Stimulated activated CD8-positive, alpha-beta memory T cell treated with anti-CD3 and anti-CD28 coated beads, Interleukin-4, amount 100 ng/mL, for 4 hours (primary cell): ENCODE measurements at places on chromosomes 4 and X.
A peak's percentile ranks its signal among the peaks of the same experiment; 100 is the strongest.

GRCh38 chr4:182415116-182415515 is 171.9 kb downstream of the TENM3 start:
- DNase-seq, result no peak

DNA sequence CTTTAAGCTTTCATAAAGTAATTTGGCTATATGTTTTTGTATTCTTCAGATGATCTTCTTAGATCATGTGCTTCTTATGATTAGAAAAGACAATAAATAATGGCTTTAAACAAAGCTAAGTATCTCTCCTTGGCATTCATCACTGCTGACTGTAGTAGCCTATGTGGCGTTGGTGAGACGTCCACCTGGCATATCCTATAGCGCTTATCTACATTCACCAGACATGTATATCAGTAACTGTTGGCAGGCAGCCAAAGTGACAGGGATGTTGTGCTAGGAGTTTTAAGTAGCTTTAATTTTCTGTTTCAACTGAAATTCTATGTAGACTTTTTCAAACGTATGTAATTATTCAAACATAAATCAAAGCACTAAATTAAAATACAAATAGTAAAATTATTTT is 276.4 kb downstream of the IL15 start:
- DNase-seq, result no peak

- no peak for DNase-seq
These were observed 207.9 kb upstream of the FAM241A start for GRCh38 chr4:111937368-111937767.

- DNase-seq, result no peak
These were observed 176.6 kb upstream of the GALNTL6 start for GRCh38 chr4:171636606-171637005.

DNA sequence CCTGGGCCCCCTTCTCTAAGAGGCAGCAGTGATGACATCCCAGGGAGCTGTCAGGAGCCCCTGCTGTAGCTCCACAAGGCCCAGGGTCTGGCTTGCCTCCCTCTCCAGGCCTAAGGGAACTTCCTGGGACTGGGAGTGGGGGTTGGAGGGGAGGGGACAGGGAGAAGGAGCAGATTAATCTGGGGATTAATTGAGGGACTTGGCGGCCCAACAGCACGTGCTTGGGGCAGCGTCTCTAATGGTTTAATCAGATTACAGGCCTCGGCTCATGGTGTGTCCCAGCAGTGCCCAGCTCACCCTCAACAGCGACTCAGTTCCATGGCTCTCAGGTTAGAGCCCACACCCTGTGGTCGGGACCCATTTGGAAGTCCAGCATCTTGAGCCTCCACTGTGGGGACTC is 47.9 kb downstream of the EFNB1 start:
- no peak for DNase-seq

GRCh38 chr4:125179727-125180126 is 135.0 kb upstream of the FAT4 start:
- no peak for DNase-seq

- DNase-seq, result no peak
These were observed 180.9 kb upstream of the NUDT10 start for GRCh38 chrX:51151734-51152133.

DNA sequence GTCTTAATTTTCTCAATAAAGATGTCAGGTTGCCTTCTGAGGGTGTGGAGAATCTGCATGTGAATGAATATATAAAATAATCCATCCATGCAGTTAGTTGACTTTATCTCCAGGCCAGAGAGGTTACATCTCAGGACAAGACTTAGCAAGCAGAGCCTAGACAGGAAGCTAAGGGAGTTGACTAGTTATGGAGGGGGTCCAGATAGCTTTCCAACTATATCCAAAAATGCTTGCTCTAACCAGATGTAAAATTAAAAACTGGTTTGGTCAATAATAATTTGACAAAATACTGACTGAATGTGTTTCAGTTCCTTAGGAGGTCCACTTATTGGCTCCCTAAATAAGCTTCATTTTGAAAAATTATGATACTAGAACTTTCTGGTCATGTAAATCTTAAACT is 101.4 kb downstream of the PAPSS1 start:
- no peak for DNase-seq

GRCh38 chr4:98963538-98964433 is 31.7 kb upstream of the METAP1 start:
- DNase-seq, result no peak

DNA sequence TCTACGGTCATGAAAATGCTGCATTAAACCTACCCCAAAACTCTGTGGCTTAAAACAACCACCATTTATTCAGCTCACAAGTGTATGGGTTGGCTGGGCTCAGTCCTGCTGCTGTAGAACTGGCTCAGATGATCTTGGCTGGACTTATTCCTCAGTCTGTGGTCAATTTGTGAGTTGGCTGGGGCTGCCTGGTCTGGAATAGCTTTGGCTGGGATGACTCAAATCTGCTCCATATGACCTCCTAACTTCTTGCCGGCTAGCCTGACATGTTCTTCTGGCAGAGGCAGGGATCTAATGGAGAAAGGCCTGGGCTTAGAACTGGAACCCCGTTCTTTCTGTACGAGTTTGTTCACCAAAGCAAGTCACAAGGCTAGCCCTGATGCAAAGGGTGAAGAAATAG is 71.7 kb downstream of the CFAP299 start:
- DNase-seq, result no peak

GRCh38 chrX:72031634-72032033 is 100.1 kb downstream of the RTL5 start:
- DNase-seq, result no peak

- no peak for DNase-seq
These were observed 85.9 kb upstream of the PAK3 start for GRCh38 chrX:111010111-111010510.

GRCh38 chr4:169090484-169091215 is 80.6 kb upstream of the CBR4 start:
- DNase-seq, result no peak

GRCh38 chrX:129522184-129523078 is 859 bp downstream of the SMARCA1 start:
- no peak for DNase-seq

GRCh38 chr4:85798012-85798770 is 323.2 kb downstream of the ARHGAP24 start:
- DNase-seq, result no peak

GRCh38 chrX:51148848-51149247 is 183.8 kb upstream of the NUDT10 start:
- no peak for DNase-seq

GRCh38 chrX:36908801-36909675 is 99.1 kb upstream of the FAM47C start:
- no peak for DNase-seq

DNA sequence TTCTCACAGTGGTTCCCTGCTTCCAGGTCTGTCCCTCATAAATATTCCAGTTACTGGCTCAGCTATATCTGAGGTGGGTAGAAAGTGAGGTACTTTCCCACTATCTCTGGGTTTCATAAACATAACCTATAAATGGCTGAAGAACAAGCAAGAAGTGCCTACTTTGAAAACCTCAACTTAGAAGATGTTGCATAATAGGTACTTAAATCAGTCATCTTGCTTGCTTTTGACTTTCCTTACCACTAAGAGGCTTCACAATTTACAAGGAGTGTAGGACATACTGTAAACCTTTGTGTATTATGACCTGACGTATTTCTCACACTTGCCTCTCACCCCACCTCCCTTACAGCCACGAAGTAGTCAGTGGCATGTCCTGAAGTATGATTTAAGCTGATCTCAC is 145.9 kb downstream of the PCDH19 start:
- DNase-seq, result no peak

GRCh38 chr4:113314426-113314825 is 265.0 kb downstream of the ANK2 start:
- DNase-seq, result no peak

GRCh38 chr4:147039976-147040575 is 94.4 kb upstream of the TTC29 start:
- no peak for DNase-seq

GRCh38 chrX:17740137-17741122 is 3.1 kb downstream of the SCML1 start:
- DNase-seq, result no peak

DNA sequence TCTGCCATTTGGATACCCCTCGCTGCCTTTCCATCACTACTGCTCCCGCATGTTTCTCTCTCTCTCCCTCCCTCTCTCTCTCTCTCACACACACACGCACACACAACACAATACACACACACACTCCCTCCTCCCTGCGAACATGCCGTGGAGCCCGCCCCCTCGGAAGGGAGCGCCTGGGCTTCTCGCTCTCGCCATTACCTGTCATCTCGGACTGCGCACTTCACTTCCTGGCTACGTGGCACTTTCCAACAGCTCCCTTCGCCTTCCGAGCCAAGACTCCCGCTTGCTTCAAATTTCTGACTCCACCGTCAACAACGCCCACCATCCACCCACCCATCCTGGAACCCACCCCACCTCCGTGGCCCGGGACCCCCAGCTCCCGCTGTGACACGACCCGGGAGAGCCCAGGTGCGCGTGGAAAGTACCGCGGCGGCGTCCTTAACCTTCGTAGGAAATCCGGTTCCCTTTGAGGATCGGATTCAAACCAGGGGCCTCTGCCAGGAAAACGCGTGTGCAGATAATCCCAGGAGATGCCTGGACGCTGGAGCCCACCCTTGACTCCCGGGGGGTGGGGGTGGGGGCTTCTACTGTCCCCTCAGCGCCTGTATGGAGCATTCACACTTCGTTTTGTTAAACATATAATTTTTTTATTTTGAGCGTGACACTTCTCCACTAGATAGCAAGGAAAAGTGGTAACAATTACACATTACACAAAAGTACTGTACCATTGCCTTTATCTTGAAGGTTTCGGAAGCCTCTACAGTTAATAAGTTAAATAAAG is 12.5 kb downstream of the ARX start:
- DNase-seq, result no peak

- peak; percentile 12 for DNase-seq
These were observed 3.4 kb upstream of the AVPR2 start for GRCh38 chrX:153900831-153901752.

DNA sequence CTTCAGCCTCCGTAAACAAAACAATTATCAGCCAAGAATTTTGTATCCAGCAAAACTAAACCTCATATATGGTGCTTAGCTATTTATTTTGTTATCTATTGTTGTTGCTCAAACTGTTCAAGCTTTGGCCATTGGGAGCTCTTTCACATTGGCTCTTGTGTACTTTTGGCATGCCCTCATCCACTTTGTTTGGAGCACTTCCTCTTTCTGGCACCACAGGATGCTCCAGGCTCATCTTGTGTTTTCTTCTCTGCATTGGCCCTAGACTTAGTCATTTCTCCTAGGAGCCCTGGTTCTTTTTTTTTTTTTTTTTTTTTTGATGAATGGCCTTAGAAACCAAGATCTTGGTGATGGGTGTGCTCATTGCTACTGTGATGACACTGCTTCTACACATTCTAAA is 74.5 kb downstream of the DIPK2B start:
- no peak for DNase-seq

DNA sequence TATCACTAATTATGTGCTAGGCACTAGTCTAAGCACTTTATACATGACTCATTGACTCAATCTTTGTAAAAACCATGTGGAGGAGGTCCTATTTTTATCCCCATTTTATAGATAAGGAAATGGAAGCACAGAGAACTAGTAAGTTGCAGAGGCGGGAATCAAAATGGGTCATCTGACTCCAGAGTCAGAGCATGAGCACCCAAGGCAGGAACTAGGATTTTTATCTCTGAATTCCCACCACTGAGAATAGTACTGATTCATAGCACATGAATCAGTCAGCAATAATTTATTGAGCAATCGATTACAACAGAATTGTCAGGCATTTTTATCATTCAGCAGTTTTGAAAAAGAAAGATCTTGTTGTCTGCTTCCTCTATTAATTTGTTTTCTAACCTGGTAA is 19.3 kb downstream of the SCARB2 start:
- DNase-seq, result no peak

- DNase-seq, result no peak
These were observed 734.3 kb downstream of the STIM2 start for GRCh38 chr4:27594922-27595321.

DNA sequence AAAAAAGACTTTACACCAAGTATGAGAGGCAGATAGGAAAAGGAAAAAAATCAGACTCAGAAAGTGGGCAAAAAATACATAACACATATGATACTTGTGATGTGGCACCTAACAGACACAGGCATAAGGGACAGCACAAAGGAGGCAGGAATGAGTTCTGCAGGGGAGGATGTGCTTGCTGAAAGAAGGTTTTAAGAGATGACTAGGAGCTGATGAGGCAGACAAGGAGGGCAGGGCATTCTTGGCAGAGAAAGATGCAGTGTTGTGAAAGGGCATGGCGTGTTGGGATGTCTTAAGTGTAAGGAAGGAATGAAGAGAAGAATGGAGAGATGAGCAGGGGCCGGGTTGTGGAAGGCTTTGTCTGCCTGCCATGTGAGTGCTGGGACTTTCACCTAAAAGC is 49.7 kb upstream of the TMEM154 start:
- no peak for DNase-seq

DNA sequence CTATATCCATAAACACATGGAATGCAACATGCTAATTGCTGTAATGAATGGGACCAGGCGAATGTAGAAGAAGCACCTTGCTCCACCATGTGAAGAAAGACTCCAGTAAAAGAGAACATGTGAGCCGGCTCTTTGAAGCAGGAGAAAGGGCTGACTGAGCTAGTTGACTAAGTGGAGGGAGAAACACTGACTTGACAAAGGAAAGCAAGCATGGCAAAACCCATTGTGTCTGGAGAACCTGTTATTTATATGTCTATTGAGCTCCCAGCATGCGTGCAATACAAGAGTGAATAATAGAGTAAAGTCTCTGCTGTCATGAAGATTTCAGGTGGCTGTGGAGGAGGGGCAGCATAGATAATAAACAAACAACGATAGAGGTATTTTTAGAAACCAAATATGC is 559.9 kb downstream of the RAB28 start:
- no peak for DNase-seq

GRCh38 chrX:136541294-136541693 is 9.3 kb downstream of the VGLL1 start:
- no peak for DNase-seq

- DNase-seq, result no peak
These were observed 75.0 kb downstream of the ZFYVE28 start for GRCh38 chr4:2343476-2343875.

GRCh38 chr4:48109413-48110263 is 24.4 kb downstream of the TXK start:
- no peak for DNase-seq

DNA sequence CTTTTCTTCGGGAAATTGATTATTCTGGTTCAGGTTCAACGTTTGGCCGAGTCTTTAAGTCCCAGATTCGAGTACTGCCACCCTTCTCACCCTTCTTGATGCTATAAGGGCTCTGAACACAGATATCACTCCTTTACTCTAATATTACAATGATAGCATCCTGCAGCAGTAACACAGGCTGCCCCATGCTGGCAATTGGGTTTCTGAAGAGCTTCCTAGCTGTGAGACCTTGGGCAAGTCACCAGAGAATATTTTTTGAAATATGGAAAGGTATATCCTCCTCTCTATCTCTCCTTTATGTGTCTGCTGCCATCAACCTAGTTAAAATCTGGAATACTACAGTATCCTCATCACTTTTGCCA is 297 bp upstream of the MTMR8 start:
- no peak for DNase-seq

GRCh38 chr4:40575846-40576245 is 53.8 kb downstream of the RBM47 start:
- no peak for DNase-seq
